ENCODE measurements at places on chromosomes 12 and 14.

- DNase-seq, result no peak
Observed at GRCh38 chr12:95582230-95583058, 31.2 kb upstream of the USP44 start.

GRCh38 chr14:50608302-50608851, 48.4 kb downstream of the ATL1 start:
- no peak for DNase-seq

- no peak for DNase-seq
Observed at GRCh38 chr12:94545935-94546771, 86.5 kb upstream of the CEP83 start.

GRCh38 chr14:76773188-76773885, 12.1 kb downstream of the VASH1 start:
- peak; percentile 46 for DNase-seq

GRCh38 chr14:22678221-22678620, 34.1 kb upstream of the OR6J1 start:
- DNase-seq, result no peak

DNA sequence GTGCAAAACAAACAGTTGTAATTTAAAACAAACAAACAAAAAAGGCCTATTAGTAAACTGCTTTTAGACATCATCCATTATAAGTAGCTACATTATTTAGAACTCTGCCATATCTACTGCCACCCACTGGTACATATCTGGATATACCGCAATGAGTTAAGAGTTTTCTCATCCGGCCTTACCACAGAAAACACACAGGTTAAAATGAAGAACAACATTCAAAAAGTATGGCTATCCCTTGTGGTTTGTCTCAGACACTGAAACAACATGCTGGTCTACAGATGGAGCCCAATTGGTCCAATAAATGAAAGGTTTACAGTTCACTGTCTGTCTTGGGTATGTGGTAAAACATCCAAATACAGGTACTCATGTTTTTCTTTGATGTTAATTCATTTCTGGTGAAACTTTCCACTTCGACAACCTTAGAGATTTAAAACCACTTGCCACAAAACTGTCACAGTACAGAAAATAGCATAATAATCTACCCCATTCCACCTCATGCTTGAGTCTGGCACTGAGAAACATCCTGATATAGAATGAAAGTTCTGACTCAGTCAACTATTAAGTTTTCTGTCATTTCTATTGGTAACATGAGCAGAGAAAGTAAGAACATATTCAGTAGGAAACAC, 354.3 kb downstream of the CEP128 start:
- no peak for DNase-seq
